Stimulated activated CD4-positive, alpha-beta T cell treated with anti-CD3 and anti-CD28 coated beads, Interleukin-2, amount 100 ng/mL, for 24 hours (primary cell): ENCODE measurements at places on chromosomes 5 and 9.
A peak's percentile ranks its signal among the peaks of the same experiment; 100 is the strongest.

DNA sequence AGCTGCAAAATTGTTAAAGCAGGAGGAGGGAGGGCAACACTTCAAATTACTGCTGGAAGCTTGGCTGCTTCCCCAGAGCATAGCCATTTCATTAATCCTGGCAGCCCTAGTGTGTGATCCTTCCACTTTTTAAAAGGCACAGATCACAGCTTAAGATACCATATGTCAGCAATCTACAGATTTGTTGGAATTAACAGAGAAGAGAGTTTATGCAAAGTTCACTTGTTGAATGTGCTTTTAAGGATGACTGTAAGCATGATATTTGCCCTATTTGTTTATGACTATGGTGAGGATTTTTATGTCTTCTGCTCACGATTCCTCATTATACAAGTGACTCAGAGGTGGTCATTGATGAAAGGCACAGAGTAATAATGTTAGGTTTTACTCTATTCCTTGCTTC is 156.0 kb upstream of the CDKN2B start:
- no peak for DNase-seq

GRCh38 chr5:17154211-17154996 is 63.0 kb upstream of the BASP1 start:
- DNase-seq = no peak

DNA sequence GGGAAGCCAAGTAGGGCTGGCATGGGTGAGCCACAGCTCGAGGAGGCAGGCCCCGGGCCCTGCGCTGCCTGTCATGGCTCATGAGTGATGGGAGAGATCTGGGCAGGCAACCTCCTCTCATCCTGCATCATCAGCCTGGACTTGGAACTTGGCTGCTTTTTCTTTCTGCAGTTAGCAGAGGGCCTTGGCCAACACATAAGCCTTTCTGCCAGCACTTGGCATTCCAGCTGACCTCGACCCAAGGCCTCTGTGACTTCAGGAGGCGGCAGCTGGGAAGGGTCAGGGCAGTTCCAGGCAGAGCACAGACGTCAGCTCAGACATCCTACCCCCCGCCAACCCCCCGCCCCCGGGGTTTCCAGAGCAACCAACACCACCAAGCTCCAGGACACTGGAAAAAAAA is 7.6 kb downstream of the S1PR3 start:
- no peak for DNase-seq

DNA sequence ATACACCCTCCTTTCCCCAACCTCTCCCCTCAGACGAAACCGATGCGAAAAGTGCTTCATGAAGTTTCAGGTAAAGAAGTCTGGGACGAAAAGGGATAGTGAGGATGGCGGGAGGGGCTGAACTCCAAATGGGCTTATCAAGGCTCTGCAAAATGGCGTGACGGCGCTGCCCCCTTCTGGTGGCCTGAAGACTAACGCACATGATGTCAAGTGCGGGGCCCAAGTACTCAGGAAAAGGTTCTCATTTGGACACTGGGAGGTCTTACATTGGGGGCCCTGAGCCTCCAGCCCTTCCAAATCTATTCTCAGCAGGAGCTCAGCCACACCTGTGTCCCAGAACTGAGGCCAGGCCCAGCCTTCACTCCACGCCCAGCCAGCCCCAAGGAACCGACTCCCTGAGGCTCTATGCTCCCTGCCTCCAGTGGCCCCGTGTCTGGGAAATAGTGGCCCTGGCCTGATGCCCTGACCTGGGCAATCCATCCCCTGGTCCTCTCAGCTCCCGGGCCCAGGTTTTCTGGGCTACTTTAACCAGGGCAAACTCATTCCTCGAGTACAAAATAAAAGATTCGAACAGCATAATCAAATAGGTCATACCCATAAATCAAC is 119.9 kb downstream of the KCNIP1 start:
- DNase-seq = peak; percentile 66

DNA sequence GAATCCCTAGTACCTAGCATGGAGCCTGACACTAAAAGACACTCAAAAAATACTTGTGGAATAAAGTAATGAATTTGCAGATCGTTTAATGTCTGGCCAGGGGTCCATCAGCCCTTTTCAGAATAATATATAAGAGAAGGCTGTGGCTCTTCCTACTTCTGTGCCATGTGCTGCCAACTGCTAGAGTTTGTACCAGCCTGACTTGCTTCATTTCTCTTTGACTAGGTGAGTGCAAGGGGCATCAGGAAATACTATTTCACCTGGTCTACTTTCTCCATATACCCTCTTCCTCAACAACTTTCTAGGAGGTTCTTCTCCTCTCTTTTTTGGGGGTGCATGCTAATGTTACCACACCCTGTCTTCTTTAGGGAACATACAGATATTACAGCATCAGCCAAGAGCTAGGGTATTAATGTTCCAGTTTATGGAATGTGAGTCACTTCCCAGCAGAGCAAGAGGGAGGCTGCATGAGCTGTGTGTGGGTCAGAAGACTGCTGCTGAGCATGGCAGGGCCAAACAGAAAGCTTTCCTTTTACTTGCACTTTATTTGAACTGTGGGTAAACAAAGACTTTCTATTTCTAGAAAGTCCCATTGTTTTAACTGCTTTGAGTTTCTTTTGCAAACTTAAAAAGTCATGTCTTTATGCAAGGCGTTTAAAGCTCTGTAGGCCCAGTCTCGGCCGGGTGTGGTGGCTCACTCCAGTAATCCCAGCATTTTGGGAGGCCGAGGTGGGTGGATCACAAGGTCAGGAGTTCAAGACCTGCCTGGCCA is 158.9 kb downstream of the ADAMTSL1 start:
- DNase-seq = no peak

- DNase-seq = no peak
Observed at GRCh38 chr5:180159756-180160155, 49.3 kb downstream of the RASGEF1C start.

DNA sequence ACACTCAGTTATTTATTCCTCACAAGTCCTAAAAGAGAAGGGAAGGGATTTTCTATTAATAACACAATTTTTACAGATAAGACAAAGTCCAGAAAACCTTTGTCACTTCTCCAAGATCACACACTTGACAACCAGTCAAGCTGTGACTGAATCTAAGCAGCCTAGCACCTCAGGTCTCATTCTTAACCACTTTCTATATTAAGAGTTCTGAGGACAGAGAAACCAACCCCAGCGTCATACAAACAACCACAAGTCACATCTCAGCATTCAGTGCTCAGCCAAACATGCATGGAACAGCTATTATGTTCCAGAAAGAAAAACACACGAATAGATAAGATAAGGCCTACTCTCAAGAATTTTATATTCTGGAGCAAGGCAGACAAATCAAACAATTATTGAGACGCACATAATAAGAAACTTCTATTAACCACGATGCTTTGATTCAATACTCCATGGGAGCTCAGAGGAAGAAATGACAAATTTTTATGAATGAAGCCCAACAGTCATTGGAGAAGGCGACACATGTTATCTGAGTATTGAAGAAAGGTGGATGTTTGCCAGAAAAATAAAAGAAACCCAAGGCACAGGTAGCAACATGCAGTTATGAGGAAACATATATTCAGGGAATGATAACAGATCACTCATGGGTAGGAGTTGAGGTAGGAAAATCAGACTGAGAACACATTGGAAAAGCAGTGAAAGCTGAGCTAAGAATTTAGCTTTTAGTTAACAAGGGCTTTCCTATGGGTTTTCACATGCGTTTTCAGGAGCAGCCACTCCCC is 113.1 kb downstream of the HTR4 start:
- DNase-seq = no peak

DNA sequence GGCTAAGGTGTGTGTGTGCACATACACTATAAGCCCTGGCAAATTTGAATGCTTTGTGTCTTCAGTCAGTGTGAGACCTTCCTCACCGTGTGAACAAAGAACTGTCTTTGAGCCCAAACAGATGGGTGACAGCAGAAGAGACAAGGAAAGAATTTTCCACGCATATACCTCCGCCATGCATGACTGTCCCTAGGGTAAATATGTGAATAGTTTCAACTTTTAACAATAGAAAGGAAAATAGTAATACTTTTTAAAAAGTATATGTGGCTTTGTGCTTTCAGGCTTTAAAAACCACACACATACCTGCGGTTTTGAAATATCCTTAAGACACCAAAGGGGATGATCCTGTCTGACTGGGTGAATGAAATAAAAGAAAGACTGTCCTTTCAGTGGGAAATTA is 438.6 kb upstream of the MPDZ start:
- DNase-seq = no peak

DNA sequence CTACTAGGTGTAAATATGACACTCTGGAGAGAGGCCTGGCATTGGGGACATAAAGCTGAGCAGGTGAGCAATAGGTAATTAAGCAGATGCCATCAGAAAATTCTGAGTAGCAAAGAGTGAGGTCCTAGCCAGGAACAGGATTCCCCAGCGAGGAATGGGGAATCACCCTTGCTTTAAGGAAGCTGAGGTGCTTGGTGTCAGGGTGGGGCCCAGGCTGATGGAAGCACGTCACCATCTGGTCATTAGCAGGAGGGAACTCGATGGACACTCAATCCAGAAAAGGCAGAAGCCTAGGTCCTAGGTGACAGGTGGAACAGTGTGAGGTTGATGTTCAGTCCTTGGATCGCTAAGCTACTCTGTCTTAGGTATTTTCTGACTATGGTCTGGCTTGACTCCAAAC is 562.7 kb upstream of the DAP start:
- DNase-seq = no peak

- DNase-seq = no peak
Observed at GRCh38 chr9:37501957-37502596, 16.3 kb downstream of the POLR1E start.

GRCh38 chr9:96241391-96241809 is 60.6 kb downstream of the HSD17B3 start:
- peak; percentile 69 for DNase-seq

GRCh38 chr5:2128686-2129355 is 246.1 kb upstream of the IRX4 start:
- DNase-seq = no peak

DNA sequence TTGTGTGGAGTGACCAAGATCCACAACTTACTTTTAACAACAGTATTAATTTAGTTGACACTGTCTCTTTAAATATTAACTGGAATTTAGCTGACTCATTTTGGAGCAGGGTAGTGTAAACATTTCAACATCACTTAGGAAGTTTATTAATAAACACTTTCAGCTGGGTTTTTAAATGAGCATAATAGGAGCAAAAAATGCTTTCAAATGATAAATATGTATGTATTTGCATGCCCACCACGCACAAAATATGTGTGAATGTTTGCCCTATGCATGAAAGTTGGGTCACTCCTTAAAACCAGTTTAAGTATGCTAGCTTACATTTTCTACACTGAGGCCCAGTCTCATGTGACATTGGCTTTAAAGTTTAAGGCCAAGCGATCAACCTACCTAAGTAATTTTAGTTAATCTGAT is 2.9 kb downstream of the ZFAND5 start:
- DNase-seq = no peak

- no peak for DNase-seq
Observed at GRCh38 chr5:103245761-103246160, 12.8 kb upstream of the MACIR start.

GRCh38 chr5:174383210-174384167 is 338.0 kb downstream of the NSG2 start:
- DNase-seq = no peak

DNA sequence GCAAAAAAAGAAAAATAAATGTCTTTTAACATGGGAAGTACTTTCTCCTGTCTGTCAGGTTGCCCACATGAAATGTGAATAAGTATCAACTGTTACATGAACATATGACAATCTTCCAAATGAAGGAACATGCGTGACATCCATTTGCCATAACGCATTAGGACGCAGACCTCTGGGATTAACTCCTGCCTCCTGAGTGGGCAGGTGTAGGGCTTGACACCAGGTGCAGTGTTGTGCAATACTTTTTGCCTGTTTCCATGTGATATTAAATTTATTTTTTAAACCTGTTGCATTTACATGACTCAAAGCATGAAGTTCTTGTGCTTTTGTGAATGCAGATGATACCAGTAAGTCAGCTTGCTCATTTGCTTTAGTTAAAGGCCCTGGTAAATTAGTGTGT is 8.7 kb upstream of the TMEM141 start:
- DNase-seq = no peak

- no peak for DNase-seq
Observed at GRCh38 chr5:38932854-38933408, 87.1 kb downstream of the OSMR start.

DNA sequence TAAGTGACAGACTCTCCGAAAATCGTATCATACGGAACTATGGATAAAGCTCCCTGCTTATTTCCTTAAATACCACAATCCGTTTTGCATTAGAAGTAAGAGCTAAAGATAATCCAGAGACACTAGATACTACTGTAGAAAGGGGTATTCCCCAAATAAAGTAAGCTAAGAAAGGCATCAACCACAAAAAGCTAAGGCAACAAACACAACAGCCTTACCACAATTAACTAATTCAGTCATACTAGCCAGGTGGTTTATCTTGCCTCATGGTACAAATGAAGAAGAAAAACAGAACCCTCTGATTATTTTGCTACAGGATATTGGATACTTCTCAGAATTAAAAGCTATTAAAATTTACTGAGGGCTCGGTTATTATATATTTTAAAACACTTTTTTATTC is 14.1 kb downstream of the ERP44 start:
- DNase-seq = no peak

- no peak for DNase-seq
Observed at GRCh38 chr5:60185231-60186099, 291.9 kb upstream of the PDE4D start.

GRCh38 chr5:110356677-110357076 is 369.8 kb downstream of the TMEM232 start:
- DNase-seq = no peak

- DNase-seq = no peak
Observed at GRCh38 chr5:179762781-179763176, 30.2 kb downstream of the MAML1 start.

- DNase-seq = no peak
Observed at GRCh38 chr5:150107909-150108447, 21.6 kb upstream of the CSF1R start.

GRCh38 chr9:10050016-10050415 is 562.8 kb downstream of the PTPRD start:
- DNase-seq = no peak

GRCh38 chr5:957748-958485 is 50.7 kb upstream of the NKD2 start:
- DNase-seq = no peak

- no peak for DNase-seq
Observed at GRCh38 chr5:32383586-32383985, 61.0 kb downstream of the ZFR start.

DNA sequence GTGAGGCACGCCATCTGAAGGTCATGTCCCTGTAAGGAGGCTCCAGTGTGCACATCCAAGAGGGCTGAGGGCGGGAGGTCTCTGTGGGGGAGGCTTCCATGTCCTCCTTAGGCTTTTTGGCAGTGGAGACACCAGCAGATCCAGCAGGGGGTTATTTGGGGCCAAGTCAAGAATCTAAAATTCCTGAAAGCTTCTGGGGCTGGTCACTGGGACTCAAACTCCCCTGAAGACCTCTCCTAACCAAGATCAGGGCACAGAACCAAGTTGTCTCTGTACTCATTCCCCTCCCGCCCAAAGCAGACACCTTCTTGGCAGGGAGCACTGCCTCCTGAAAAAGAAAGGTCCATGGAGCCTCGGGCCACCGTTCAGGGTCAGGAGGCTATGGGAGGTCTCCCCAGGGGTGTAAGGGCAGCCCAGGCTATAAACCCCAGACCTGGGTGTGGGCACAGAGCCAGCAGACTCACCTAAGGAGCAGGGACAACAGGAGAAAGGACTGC is 127.4 kb upstream of the ADRA1B start:
- DNase-seq = no peak
